Activated CD4-positive, alpha-beta T cell treated with anti-CD3 and anti-CD28 coated beads for 1 hour (primary cell): ENCODE measurements at places on chromosomes 7 and 10.

GRCh38 chr10:17066807-17067206, 62.8 kb downstream of the CUBN start:
- no peak for DNase-seq

DNA sequence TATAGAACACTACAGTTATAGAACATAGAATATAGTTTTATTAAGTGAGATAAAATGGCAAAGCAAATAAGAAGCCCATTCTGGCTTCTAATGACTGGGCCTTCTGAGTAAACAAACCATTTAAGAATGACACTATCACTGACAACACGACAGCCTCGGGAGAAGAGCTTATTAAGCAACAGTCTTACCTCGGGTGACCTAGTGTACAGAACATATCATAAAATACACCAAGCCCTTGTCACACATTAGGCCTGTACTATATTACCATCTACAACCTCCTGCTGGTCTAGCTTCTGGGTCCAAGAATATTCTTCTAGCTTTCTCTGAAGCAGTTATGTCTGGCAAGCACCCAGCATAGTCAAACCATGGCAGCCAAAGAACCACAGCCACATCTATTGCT, 32.0 kb downstream of the CCDC186 start:
- no peak for DNase-seq

GRCh38 chr7:81549484-81550016, 220.3 kb downstream of the HGF start:
- no peak for DNase-seq

DNA sequence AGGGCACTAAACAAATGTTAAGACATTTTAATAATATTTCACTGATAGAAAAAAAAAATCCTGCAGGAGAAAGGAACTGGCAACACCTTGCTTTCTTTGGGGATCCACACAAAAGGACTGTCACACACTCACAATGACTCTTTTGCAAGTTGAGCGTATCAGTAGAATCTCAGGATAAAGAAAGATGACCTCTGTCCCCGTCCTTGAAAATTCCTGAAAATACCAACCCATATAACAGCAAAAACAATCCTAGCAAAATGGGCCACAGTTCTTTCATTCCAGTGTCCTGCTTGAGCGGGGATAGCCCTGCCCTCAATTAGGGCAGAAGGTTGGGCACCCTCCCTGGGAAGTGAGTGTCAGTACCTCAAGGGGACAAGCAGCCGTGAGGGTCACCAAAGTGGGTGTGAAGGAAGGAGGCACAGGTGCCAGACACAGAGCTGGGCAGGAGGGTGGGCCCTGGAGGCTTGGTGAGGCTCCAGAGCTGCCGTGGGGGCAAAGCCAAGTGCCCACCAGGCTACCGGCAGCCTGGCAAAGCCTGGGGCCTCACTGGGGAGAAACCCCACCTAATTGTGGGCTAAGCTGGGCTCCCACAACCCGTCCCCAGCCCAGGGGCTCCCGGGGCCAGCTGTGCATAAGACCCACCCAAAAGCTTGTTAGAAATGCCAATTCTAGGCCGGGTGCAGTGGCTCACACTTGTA, 2.8 kb downstream of the WDR86 start:
- DNase-seq, result no peak

GRCh38 chr7:5420067-5420880, 3.4 kb downstream of the TNRC18 start:
- DNase-seq, result no peak

DNA sequence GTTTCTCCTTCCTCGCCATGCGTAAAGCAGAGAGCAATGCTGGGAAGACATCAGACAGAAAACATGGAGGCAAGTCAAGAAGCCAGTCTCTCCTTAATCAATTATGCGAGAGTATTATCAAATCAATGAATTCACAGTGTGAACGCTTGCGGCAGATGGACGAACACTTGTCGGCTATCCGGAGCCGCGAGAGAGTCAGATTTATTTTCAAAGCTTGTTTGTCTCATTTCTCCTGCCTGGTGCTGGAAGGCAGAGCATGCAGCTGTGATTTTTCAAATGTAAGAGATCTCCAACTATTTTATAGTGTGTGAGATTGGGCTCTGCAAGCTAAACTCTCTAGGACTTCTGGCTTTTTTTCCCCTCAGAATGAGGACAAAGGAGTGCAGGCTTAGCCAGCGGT, 252.3 kb downstream of the SNX10 start:
- no peak for DNase-seq

- no peak for DNase-seq
Observed at GRCh38 chr10:8138471-8138870, 84.0 kb downstream of the GATA3 start.

DNA sequence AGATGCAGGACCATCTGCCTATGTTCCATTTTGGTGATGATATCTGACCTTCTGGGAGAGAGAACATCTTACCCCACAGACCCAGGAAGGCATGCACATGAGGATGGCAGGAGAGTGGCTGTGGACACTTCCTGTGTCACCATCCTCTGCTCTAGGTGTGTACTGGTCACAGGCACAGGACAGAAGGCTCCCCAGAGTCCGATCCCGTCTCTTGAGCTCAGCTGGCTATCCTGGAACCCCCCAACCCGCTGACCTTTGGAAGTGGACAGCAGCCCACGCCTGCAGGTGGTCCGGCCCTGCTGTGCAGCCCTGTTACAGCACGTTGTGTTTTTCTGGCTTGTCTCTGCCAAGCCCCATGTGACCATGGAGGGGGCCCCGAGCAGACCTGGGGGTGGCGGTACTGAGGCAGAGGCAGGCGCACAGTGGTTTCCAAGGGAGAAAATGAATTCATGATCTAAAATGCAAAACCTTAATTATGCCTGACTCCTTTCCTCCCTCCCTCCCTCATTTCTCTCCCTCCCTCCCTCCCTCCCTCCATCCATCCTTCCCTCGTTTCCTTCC, 178.8 kb downstream of the CUX1 start:
- DNase-seq, result no peak

GRCh38 chr7:137753948-137754851, 92.6 kb downstream of the DGKI start:
- DNase-seq, result no peak

- no peak for DNase-seq
Observed at GRCh38 chr7:124263232-124263827, 230.5 kb upstream of the TMEM229A start.

GRCh38 chr10:89283025-89283935, 18.6 kb upstream of the IFIT2 start:
- DNase-seq, result no peak

DNA sequence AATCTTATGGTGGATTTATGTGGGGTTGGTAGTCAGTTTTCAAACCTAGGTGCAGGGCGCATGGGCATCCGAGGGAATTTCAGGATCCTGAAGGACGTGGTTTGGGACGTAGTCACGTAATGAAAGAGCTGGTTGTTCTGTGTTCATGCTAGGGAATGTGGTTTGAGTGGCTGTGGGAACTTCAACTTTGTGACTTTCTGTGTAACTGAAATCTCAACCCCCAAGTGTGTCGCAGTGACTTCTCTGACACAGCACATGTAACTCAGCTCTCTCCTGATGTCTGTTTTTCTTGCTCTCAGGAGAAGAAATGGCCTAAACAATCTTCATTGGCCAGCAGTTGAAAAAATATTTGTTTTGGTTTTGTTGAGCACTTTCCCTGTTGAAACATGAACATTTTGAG, 199.0 kb downstream of the PTEN start:
- no peak for DNase-seq

DNA sequence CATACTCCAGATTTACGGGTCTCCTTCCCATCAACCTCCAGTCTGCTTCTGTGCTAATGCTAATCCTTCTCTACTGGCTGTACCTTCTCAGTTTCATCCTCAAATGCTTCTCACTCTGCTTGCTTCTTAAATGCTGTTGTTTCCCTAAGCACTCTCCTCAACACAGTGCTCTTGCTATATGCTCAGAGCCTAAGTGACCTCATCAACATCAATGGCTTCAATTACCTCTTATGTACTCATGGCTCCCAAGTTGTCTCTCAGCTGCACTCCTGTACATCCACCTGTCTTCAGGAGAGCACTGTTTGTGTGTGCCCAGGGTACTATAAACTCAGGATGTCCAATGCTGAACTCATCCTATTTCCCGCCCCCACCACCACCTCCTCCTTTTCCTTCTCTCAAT, 22.5 kb downstream of the ELAPOR2 start:
- DNase-seq, result no peak

GRCh38 chr7:159067576-159068487, 76.8 kb downstream of the VIPR2 start:
- DNase-seq, result no peak

- no peak for DNase-seq
Observed at GRCh38 chr7:41529831-41530230, 173.1 kb downstream of the INHBA start.

- no peak for DNase-seq
Observed at GRCh38 chr10:58240531-58240930, 27.2 kb downstream of the IPMK start.
